K562 (cell line): ENCODE measurements at places on chromosomes 1 and 21. TPM values are rescaled to one million over a fixed set of nuclear protein-coding genes. Genes with fewer than 3 reads are reported as not detected.

Gene IVL
- not detected in 2 replicates for total RNA-seq

DNA sequence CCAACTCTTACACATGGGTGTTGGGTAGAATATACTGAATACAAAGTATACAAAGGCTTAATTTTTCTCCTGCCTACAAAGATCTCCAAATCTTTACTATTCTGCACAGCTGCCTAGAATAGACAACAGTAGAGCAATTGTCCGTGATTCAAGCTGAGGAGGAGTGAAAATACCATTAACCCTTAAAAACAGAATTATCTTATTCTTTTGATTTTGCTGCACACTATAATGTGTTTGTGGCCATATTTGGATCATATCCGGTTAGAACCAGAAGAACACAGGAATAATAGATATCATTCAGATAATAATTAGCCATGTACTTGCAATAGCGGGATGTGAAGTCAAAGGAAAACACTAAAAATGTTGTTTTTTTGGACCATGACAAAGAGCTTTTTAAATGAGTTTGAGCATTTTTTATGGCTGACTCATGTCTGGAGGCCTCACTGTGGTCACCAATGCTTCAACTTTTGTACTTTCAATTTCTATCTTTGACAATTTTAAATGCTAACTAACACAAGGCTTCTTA, 197.6 kb upstream of the FOXD3 start:
- DNase-seq: no peak

DNA sequence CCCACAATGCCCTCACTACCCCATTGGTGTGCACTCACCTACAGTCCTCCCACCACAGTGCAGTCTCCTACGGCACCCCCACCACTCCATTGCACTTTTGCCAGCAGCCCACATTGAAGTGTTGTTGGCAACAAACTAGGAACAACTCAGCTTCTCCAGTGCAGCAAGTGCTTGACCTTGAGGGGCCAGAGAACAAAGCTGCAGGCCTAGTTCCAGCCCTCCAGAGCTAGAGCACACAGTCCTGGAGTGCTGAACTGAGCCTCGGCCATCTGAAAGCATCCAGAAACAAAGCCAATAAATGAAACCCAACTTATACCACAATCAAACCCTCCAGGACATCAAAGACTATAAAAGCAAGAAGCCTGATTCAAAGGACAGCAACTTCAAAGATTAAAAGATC, 129.9 kb downstream of the C1orf94 start:
- DNase-seq: no peak

DNA sequence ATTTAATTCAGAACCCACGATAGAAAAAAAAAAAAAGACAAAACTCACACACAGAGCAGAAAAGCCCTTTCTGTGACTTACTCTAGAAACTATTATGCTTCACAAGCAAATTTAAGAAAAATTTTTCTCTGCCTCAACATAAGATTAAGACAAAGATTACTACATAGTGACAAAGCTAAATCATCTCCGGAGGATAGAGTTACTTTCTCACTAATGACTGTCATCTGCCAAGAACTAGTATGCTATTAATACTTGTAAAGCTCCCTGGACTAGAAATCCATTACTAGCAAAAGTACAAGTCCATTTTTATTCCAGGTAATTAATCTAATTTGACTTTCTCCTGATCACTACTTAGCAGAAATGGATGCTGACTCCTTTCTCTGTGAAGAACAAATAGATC, 25.9 kb downstream of the GREM2 start:
- DNase-seq: no peak
